Astrocyte (in vitro differentiated cells and primary cell): ENCODE measurements at places on chromosomes 12 and 14. TPM values are rescaled to one million over a fixed set of nuclear protein-coding genes. Genes with fewer than 3 reads are reported as not detected.

- DNase-seq, result no peak
Observed at GRCh38 chr12:24055747-24056146, 106.3 kb upstream of the SOX5 start.

- no peak for DNase-seq
Observed at GRCh38 chr14:103377522-103378037, 7.6 kb upstream of the MARK3 start.

The TNFAIP2 gene
- 24.9 and 29.5 TPM in 2 replicates for total RNA-seq

The ENDOU gene
- not detected in 2 replicates for total RNA-seq

DNA sequence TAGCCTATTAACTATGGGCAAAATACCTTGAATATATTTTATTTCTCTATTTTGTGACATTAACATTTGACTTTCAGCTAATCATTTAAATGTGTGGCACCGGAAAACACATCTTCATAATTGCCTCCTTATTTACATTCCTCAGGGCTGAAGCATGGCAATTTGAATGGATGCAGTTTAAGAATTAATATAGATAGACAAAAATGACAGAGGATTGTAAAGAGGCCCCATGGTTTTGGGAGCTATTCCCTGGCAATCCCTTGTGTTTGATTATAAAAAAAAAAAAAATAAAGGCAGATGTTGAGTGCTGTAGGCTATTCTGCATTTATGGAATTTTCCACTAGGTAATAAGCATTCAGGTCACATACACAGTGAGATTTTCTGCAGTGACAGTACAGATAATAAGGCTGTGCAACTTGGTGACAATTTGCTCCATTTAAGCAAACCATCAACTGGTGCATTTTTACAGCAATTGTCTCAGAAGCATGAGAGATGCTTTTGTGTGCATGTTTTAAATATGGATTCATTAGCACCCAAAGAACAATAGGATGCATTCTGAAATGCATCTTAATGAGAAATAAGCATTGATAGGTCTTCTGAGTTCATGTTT lies 123.2 kb upstream of the SLC38A4 start:
- DNase-seq, result no peak

The KLHDC1 gene
- total RNA-seq, result 0.94 and 1.2 TPM in 2 replicates

DNA sequence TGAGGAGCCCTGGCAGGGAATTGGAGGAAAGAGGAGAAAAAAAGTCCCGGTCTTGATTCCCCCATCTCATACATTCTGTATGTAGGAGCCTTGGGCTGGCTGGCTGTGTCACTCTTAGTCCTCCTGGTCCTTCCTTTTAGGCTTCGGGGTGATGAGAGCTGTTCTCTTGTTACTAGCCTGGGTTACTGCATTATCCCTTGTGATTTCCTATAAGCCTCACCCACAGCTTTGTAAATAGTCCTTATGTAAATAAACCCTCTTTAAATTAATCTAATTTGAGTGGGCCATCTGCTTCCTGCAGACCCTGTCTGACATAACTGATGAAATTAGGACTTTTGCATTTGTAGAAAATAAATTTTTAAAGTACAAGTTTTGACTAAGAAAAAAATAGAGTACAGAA lies 19.2 kb downstream of the DNM1L start:
- DNase-seq, result no peak

The DPF3 gene
- 2.4 and 2.7 TPM in 2 replicates for total RNA-seq

The FSCB gene
- total RNA-seq, result not detected in 2 replicates

DNA sequence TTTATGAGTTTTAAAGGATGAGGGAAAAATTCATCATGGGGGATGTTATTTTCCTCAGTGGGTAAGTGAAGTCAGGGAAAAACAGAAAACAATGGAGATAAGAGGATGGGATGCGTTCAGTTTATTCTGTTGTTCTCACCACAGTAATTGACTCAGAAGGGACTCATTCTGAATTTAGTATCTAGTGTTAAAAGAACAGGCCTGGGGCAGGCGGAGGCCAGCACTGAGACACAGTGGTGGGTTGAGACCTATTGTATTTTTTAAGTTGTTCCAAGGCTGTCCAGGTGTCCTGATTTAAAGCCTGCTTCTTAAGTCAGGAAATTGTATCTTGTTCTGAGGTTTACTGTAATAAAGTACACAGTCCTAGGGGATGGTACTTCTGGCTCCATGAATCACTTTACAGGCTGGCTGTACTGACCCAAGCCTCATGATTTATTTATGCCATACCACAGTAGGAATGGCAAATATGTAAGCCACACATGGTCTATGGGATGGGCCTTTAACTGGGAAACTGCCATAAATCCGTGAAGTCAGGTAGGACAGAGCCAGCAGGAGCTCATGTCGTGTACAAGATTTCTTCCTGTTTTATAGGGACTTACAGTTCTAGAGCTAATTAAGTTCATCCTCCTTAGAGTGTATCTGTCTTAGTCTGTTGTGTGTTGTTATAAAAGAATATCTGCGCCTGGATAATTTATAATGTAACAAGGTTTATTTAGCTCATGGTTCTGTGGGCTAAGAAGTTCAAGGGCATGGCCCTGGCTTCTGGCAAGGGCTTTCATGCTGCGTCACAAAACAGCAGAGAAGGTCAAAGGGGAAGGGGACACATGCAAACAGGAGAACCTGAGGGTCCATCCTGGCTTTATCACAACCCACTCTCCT lies 244.1 kb downstream of the FBXL14 start:
- DNase-seq, result peak; percentile 94

The ADAMTS20 gene
- total RNA-seq, result 0.48 and 0.66 TPM in 2 replicates

The DCN gene
- total RNA-seq, result 0.57 and 0.87 TPM in 2 replicates

The TMX1 gene
- total RNA-seq, result 56.2 and 59.1 TPM in 2 replicates

The ALDH6A1 gene
- total RNA-seq, result 11.8 and 12.0 TPM in 2 replicates

GRCh38 chr14:57461777-57462320 lies 31.8 kb downstream of the CCDC198 start:
- DNase-seq, result no peak

The EXOC3L4 gene
- total RNA-seq, result not detected in 2 replicates

DNA sequence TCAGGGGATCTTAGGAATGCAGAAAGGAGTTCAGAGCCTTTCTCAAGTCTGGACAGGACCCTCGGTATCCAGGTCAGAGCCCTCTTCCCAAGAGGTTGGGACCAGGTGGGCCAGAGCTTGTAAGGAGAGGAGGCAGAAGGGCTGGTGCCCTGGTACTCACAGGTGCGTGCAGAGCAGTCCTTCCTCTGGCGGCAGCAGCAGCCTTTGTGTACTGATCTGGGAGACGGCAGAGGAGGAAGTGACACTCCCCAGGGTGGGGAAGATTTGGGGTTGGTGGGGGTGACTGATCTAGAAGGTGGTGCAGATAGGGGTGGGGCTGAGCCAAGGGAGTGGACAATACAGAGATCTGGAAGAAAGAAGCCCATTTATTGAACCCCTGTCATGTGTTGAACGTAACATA lies at the start of gene ITGB7:
ITGB7 (minus strand) TSS at position 210 of the 400 bp plus-strand sequence. CDS start 6,808 bp downstream, outside the sequence.
- no peak for DNase-seq

The AQP5 gene
- total RNA-seq, result not detected in 2 replicates

DNA sequence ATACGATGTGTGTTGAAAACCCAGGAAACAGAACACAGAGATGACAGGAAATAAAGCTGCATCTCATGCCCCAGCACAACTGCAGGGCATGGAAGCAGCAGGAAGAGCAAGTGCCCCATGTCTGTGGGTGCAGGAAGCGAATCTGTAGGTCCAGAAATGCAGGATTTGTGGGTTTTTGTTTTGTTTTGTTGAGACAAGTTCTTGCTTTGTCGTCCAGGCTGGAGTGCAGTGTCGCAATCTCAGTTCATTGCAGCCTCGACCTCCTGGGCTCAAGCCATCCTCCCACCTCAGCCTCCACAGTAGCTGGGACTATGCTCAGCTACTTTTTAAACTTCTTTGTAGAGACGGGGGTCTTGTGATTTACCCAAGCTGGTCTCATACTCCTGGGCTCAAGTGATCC lies 6.2 kb upstream of the RPS6KL1 start:
- DNase-seq, result no peak

The HRK gene
- total RNA-seq, result 1.3 and 2.1 TPM in 2 replicates

The NEMP1 gene
- 9.4 and 10.6 TPM in 2 replicates for total RNA-seq

GRCh38 chr12:60539592-60539991 lies 943.8 kb downstream of the SLC16A7 start:
- no peak for DNase-seq

The DEPDC4 gene
- total RNA-seq, result 1.3 and 1.7 TPM in 2 replicates
